ENCODE measurements at places on chromosomes 13 and 19.

GRCh38 chr13:113577881-113578435 lies 6.6 kb upstream of the TFDP1 start:
- DNase-seq, result no peak

DNA sequence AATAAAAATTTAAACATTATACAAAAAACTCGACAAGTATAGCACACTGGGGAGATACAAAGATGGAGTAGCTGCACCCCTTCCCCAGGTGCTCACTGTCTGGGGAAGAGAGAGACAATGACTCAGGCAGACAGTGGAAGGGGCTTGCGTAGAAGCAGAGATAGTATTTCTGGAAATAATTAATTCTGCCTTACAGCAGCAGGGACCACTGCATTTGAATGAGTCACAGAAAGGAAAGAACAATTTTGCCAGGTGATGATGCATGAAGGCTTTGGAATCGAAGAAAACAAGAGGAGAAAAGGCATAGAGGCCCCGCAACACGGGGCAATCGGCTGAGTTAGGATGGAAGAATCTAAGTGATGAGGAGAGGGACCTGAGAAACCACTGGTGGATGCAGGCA lies 447.4 kb downstream of the EFNB2 start:
- DNase-seq, result no peak

DNA sequence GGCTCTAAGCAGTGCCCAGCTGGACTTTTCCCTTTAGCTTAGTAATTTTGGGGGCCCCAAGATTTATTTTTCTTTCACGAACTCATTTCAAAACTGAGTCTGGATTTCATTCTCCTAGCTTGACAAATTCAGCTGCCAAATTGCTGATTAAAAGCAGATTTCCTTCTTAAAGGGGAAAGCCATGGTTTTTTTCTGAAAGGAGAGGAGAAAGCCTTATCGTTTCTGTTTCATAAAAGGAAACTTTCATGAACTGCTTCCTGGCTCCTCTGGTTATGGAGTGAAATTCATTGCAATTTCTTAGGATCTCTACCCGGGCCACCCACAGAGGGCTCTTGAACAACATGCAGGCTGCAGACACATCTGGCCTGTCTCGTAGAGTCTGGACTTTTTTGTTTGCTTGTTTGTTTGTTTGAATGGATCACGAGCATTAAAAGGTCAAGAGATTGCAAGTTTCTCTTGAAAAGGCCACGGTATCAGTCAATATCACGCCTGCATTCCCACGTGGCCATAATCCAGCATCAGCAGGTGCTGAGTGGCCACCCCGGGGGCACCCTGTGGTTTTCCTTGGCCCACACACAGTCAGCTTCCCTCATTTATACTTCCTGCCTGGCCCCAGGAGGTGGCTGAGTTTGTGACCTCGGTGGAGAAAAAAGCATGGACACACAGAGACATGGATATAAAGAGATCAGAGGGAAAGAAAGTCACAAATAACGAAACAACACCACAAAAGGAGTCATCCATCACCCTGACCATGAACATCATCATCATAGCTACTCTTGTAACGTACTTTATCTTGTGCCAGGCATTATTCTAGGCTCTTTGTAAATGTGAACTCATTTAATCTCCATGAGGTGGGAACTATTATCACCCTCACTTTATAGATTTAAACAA lies 10.5 kb upstream of the KLK4 start:
- DNase-seq, result no peak

DNA sequence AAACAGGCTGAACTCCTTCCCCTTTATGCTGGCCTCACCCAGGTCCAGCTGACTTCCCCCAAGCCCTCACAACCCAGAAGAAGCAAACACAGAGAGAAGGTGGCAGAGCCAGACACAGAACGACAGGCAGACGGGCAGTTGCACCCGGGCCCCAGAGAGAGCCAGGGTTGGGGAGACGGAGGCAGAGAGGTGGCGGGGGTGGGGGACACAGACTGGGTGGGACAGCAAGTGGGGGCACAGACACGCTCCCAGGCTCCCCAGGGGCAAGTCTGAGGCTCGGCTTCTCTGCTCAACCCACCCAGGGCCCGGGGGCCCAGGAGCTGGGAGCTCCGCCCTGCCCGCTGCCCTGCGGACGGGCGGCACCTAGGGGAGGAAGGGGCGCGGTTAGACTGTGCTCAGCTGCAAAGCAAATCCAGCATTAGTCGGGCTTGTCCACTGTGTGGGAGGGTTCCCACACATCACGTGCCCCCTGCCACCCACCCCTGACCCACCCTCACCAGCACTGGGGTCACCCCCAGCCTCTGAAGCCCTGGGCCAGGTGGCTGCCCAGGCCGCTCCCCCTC lies 31.3 kb upstream of the ASF1B start:
- DNase-seq, result peak; percentile 17

DNA sequence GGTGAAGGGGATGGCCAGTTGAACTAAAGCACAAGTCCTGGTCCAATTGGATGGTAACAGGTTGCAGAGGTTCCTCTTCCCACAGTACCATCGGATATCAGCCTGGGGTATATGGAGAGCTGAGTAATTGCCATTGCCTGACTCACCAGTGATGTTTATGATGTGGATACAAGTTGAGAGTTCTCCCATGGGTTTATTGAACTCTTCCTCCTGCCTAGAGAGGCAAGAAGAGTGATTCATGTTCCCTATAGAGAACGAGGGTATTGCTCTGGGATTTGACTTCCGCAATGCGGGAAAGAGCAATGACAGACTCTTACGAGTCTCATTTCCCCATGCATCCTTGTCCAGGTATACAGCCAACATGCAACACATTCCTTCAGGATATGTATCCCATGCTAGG lies 111.3 kb upstream of the PCDH9 start:
- no peak for DNase-seq

DNA sequence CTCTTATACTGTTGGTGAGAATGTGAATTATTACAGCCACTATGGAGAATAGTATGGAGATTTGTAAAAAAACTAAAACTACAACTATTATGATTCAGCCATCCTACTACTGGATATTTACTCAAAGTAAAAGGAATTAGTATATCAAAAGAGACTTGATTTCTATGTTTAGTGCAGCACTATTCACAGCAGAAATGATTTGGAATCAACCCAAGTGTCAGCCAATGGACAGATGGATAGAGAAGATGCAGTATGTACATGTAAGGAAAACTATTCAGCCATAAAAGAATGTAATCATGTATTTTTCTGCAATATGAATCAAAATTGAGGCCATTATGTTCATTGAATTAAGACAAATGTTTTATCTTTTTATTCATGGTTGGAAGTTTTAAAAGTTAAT lies 1705.5 kb downstream of the SLITRK1 start:
- DNase-seq, result no peak

- DNase-seq, result no peak
These were observed at the start of gene SYT3 for GRCh38 chr19:50639121-50640112. SYT3 (minus strand) TSS chr19:50639881; CDS start chr19:50637411, 2,470 bp downstream.

DNA sequence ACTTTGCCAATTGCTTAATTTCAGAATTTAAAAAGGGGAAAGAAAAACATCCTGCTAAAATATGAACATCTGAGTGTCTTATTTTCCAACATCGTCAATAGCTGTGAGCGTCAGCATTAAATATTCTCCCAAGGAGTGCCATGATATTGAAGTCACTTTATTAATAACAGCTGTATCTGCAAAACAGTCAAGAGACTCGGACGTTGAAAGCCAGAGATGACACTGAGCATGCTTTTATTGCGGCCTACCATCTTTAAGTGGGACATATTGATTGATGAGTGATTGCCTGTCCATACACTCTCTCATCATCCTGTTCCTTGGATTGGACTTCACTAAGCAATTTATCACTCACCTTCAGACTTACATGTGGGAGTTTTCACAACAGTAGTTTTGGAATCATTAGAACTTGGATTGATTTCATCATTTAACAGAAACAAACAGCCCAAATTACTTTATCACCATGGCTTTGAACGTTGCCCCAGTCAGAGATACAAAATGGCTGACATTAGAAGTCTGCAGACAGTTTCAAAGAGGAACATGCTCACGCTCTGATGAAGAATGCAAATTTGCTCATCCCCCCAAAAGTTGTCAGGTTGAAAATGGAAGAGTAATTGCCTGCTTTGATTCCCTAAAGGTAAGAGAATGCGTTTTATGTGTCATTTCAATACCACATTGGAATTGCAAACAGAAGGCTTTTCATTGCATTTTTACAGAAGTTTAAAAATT lies 53.8 kb downstream of the MBNL2 start:
- DNase-seq, result no peak

DNA sequence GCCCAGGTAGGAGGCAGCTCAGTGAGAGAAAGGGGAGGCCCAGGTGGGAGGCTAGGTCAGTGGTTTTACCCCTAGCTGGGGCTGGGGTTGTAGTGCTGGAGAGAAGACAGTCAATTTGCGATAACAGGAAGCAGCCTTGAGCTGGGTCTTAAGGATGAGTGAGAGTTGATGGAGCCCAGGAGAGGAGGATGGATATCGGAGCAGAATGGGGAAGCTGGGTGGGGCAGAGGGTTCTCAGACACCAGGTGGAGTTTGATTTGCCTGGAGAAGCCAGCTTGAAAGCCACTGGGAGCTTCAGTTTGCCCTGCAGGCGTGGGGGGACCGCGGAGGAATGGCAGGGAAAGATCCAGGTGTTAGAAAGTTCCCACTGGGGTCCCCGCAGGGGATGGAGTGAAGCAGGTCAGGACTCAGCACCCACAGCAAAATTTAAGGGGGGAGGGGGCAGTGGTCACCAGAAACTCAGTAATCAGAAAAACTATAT lies 836 bp upstream of the CDC42EP5 start:
- no peak for DNase-seq

DNA sequence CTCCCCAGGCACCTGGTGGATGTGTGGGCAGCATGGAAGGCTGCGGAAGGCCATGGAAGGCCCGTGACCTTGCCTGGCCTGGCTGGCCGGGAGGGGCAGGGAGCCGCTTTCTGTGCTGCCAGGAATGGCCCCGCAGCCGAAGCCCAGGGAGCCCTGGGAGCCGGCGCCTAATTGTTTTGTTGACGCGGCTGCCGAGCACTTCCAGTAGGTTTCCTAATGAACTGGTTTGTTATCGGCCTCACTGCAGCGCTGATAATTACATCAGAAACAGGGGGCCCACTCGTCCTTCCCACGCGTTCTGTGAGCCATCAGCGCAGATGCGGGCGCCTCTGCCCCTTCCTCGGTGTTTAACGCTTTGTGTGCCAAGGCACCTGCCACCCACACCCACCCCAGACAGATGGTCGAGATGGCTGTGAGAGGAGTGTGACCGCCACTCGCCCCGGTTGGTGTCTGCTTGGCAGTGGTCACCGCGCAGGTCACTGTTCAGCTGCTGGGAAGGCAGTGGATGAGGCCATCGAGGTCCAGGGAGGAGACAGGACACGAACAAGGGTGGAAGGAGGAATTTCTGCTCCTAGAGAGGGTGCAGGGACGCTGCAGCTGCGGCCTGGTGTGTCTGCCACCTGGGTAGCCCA lies 124.5 kb downstream of the KDM4B start:
- DNase-seq, result no peak

- no peak for DNase-seq
These were observed 43.4 kb upstream of the URAD start for GRCh38 chr13:28031896-28032288.

GRCh38 chr19:48540110-48540509 lies 11.9 kb upstream of the SULT2B1 start:
- no peak for DNase-seq

- no peak for DNase-seq
These were observed 1709.2 kb upstream of the PCDH20 start for GRCh38 chr13:63124863-63125262.

DNA sequence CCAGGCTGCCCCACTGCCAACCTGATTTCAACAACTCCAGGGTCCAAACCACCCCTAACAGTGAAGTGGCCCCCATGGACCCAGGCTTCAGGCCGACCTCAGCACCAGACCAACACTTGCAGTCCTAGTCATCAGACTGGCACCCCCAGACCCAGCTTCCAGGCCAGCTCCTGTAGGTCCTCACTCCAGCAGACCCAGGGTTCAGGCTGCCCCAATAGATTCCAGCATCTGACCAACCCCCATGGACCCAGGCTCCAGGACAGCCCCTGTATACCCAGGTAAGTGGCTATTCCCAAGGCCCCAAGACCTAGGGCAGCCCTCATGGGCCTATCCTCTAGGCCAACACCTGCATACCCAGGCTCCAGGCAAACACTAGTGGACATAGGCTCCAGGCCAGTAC lies 193.8 kb upstream of the OBI1 start:
- DNase-seq, result no peak

GRCh38 chr13:65595916-65596315 lies 1634.2 kb downstream of the PCDH9 start:
- no peak for DNase-seq

DNA sequence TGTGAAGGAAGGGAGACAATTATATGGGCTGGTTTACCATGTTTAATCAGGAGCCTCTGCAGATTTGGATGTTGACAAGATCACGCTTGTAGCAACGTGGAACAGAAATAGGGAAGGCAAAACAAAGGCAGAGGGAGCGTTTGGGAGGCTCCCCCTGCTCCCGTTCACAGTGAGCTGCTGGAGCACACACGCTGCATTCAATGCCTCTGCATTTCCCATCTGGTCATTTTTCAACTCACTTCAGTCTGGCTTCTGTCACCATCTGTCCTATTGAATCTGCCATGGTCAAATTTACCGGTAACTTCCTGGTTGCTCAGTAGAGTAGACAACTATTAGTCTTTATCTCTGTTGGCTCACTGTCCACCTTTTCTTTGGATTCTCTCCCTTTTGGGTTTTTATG lies 91.0 kb downstream of the NHLRC3 start:
- no peak for DNase-seq

- no peak for DNase-seq
These were observed 7.7 kb upstream of the NANOS2 start for GRCh38 chr19:45922281-45922680.

- no peak for DNase-seq
These were observed 86.8 kb downstream of the UBL3 start for GRCh38 chr13:29763436-29764180.

DNA sequence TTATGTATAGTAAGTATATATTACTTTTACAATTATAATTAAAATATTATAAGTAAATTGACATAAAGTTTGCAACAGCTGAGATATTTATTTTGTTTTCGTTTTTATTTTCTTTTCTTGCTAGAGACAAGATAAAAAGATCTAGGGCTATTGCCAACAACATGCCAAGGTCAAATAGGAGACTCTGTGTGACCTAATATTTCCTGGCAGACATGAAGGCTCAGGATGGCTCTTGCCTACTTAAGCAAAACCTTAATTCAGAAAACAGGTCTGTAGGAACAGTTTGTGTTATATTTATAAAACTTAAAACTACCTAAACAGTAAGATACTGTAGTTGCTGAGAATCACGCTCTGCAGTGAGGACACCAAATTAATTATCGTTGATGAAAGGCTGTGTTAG lies 145.2 kb downstream of the RFC3 start:
- no peak for DNase-seq

- DNase-seq, result no peak
These were observed 22.1 kb upstream of the TNFSF14 start for GRCh38 chr19:6692027-6692426.

DNA sequence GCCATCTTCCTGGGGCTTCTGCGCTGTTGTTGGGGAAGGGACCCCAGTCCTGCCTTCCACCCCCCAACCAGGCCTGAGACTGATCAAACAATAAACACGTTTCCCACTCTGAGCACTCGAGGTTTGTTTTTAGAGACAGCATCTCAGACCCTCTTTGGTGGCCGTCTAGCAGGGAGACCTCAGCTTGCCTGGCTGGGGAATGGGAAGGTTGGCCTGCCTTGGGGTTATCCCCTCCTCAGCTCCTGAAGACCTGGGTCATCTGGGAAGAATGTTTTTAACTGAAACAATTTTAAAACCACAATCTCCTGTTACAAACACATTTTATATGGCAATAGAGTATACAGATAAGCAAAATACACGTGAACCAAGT lies 2.0 kb downstream of the ZNF581 start:
- DNase-seq, result no peak

Data from stimulated activated CD8-positive, alpha-beta memory T cell treated with anti-CD3 and anti-CD28 coated beads, Interleukin-2, amount 100 ng/mL, for 1 hour (primary cell).